ENCODE measurements at places on chromosomes 1 and 21. TPM values are rescaled to one million over a fixed set of nuclear protein-coding genes. Genes with fewer than 3 reads are reported as not detected.

ANKRD34A gene
- total RNA-seq, result 13.6 TPM

GPR3 gene
- 2.0 TPM for total RNA-seq

GRCh38 chr1:85867189-85867588 lies 159.0 kb upstream of the ZNHIT6 start:
- H3K4me1 ChIP-seq, result no peaks in the 10 kb centered on the region
- no peaks in the 10 kb centered on the region for H3K36me3 ChIP-seq
- H3K27ac ChIP-seq, result no peak overlapping the region
- H3K27me3 ChIP-seq, result no peaks in the 10 kb centered on the region
- no peak for DNase-seq
- H3K4me3 ChIP-seq, result no peak overlapping the region

GRCh38 chr1:8384577-8384976 lies 66.7 kb downstream of the SLC45A1 start:
- no peaks in the 10 kb centered on the region for H3K27me3 ChIP-seq
- DNase-seq, result no peak
- H3K27ac ChIP-seq, result no peak overlapping the region
- peaks cover 14% of the 10 kb centered on the region for H3K36me3 ChIP-seq

DNA sequence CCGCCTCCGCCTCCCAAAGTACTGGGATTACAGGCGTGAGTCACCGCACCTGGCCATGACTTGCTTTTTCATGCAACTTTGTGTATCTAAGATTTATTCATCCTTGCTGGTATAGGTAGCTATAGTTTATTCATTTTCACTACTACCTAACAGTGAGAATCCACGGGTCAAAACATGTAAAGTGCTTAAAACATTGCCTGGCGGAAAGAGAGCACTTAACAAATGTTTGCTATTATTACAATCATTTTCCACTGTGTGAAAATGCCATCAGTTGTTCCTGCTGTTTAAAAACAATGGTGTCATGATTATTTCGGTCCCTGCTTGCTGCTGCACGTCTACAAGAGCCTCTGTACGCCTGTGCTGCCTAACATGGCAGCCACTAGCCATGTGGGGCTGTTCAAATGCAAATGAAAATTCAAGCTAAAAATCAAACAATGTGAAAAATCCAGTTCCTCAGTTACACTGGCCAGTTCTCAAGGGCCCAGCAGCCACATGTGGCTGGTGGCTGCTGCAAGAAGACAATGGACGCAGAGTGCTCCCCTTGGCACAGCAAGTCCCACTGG lies 65.1 kb downstream of the CLSTN1 start:
- H3K4me3 ChIP-seq, result no peak overlapping the region
- no peaks in the 10 kb centered on the region for H3K27me3 ChIP-seq
- no peaks in the 10 kb centered on the region for H3K4me1 ChIP-seq

GRCh38 chr1:7702365-7702764 lies 68.7 kb upstream of the VAMP3 start:
- DNase-seq, result no peak
- H3K4me3 ChIP-seq, result no peak overlapping the region
- peaks cover 7% of the 10 kb centered on the region for H3K4me1 ChIP-seq
- H3K27me3 ChIP-seq, result no peaks in the 10 kb centered on the region

GRCh38 chr1:228263636-228264035 lies 55.8 kb downstream of the OBSCN start:
- H3K36me3 ChIP-seq, result no peaks in the 10 kb centered on the region
- no peak overlapping the region for H3K27ac ChIP-seq
- no peak overlapping the region for H3K4me3 ChIP-seq
- DNase-seq, result no peak

DNA sequence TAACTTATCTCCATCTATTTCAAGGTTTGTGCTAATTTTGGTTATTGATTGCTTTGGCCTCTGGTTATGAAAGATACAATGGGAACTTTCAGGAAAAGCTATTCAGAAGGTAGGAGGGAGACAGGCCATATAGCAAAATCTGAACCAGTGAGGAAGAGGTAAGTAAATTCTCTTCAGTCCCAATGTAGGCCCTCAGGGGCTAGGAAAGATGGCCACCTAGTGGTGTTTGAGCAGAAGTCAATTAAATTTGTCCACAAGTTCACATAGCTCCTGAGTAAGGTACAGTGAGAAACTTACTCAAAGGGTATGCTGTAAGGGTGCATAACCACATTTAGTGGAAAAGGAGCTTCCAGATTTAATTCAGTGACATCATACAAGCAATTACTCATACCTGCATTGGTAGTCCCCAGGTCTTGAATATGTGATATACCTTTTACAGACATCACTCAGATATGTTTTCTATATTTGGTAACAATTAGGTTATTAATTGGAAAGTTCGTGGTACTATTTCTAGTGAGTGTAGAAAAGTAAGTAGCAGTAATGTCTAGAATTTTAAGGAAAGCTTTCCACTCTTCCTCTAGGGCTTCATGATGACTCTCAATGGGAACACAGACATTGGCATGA lies 21.4 kb upstream of the FMO1 start:
- no peaks in the 10 kb centered on the region for H3K27me3 ChIP-seq
- peaks cover 22% of the 10 kb centered on the region for H3K4me1 ChIP-seq
- no peak overlapping the region for H3K4me3 ChIP-seq
- DNase-seq, result peak; percentile 69

DNA sequence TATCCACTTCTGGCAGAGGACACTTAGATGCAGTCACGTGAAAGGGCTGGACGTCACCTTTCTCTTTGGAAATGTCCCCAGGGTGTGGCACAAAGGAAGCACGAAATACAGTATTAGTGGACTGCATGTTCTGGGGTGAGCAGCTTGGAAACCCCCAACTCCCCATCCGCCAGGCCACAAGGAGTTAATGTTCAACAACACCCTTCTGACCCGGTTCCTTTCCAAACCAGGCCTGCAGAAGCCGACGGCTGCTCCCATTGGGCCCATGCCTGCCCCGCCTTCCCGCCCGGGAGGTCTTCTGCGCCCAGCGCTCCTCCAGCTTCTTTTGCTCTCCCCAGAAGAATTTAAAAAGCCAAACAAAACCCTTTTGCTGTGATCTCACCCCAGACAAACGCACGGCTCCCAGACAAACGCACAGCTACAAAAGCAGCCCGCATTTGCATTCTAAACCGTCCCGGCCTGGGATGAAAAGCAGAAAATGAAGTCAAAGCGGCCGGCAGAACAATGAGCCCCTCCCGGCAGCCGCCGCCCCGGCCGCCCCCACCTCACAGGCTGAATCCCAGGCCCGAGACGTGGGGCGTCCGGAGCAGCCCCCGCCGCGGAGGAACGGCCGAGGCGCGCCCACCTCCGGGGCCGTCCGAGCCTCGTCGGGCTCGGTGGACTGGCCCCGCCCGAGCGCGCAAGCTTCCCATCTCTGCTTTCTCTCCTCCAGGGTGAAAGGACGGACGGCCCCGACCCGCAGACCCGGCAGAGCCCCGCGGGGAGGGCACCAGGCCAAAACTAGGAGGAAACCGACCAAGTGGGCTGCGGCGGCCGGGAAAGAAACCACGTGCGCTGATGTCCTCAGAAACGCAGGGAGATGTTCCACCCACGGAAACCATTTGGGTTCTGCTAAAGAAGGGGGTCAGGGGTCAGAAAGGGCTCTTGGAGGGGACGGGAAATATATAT lies 101.9 kb downstream of the PLPP3 start:
- no peaks in the 10 kb centered on the region for H3K27me3 ChIP-seq
- H3K27ac ChIP-seq, result peak overlapping the region; percentile 89
- DNase-seq, result peak; percentile 77
- no peaks in the 10 kb centered on the region for H3K4me1 ChIP-seq
- peak overlapping the region; percentile 94 for H3K4me3 ChIP-seq
- H3K36me3 ChIP-seq, result no peaks in the 10 kb centered on the region

- H3K4me3 ChIP-seq, result no peak overlapping the region
- no peaks in the 10 kb centered on the region for H3K36me3 ChIP-seq
- no peaks in the 10 kb centered on the region for H3K27me3 ChIP-seq
- no peak for DNase-seq
Measured at GRCh38 chr1:175225805-175226129, 33.2 kb upstream of the KIAA0040 start.

GRCh38 chr1:50860256-50860655 lies 99.8 kb downstream of the FAF1 start:
- no peaks in the 10 kb centered on the region for H3K4me1 ChIP-seq
- H3K27ac ChIP-seq, result no peak overlapping the region
- DNase-seq, result no peak

DNA sequence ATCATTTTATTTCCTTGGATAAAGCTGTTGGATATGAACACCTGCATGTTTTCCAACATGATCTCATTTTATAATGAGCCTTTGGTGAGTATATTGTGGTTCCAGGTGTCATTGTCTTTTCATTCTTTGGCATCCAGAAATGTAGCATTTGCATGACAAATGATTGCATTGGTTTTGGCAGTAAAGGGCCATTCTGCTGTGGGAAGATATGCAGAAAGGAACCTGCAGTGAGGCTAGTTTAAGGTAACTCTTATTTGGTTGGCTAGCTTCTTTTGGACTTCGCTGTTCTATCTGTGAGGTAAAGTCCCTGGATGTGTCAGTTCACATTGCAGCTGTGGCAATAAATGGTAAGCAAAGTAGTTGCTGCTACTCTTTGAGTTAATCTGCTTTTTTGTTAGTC lies 343.0 kb downstream of the AMY1C start:
- no peak overlapping the region for H3K4me3 ChIP-seq
- H3K27ac ChIP-seq, result no peak overlapping the region
- H3K36me3 ChIP-seq, result no peaks in the 10 kb centered on the region
- no peak for DNase-seq

All from ascending aorta (tissue), 2 donors.